ENCODE measurements at places on chromosomes 3 and 15.

GRCh38 chr3:116863822-116864589 is 154.4 kb downstream of the TUSC7 start:
- no peak for DNase-seq

GRCh38 chr3:128278761-128279600 is 125.7 kb downstream of the EEFSEC start:
- no peak for DNase-seq

- DNase-seq, result no peak
Observed at GRCh38 chr15:85108136-85108535, 126.5 kb downstream of the PDE8A start.

GRCh38 chr3:12879191-12879815 is 37.9 kb upstream of the RPL32 start:
- DNase-seq, result no peak

- no peak for DNase-seq
Observed at GRCh38 chr3:45986303-45986982, 9.2 kb downstream of the FYCO1 start.

- DNase-seq, result no peak
Observed at GRCh38 chr3:8338424-8338823, 163.2 kb upstream of the LMCD1 start.

DNA sequence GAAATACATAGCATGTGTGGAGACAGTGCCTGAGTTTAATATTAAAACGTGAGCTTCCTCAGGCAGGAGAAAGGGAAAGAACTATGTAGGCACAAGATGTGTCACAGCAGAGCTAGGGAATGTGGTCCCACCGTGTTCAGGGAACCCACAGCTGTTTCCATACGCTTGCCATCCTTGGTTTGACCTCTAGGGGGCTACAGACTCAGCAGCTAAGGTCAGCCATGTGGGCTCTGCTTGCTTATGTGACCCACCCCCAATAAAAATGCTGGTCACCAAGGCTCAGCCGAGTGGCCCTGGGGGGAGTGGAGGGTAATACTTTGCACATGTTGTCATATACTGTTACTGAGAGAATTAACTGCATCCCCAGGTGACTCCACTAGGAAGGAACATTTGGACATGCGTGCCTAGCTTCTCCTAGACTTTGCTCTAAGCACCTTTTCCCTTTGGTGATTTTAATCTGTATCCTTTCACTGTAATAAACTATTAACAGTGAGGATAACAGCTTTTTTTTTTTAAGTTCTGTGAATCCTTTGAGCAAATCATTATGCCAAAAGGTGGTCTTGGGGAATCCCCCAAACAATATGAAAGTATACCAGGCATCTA is 3.3 kb downstream of the TUBGCP5 start:
- DNase-seq, result no peak

- DNase-seq, result no peak
Observed at GRCh38 chr3:48247401-48247811, 6.5 kb downstream of the ZNF589 start.

DNA sequence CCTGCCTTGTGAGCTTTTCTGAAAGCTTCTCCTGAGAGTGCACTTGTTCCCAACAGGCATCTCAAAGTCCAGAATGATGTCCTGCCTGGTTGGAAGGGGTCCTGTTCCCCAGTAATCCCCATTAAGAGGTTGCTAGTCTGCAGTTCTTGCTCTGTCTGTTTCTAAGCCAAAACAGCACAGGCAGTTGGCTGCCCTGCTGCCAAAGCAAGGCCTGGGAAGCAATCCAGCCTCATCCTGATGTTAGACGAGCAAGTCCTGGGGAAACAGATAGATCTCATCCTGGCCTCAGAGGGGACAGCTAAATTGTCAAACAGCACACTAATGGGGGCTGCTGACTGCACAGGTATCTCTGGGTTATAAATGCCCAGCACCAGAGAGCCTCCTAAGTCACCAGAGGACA is 198.0 kb downstream of the EPHB1 start:
- DNase-seq, result peak; percentile 29

DNA sequence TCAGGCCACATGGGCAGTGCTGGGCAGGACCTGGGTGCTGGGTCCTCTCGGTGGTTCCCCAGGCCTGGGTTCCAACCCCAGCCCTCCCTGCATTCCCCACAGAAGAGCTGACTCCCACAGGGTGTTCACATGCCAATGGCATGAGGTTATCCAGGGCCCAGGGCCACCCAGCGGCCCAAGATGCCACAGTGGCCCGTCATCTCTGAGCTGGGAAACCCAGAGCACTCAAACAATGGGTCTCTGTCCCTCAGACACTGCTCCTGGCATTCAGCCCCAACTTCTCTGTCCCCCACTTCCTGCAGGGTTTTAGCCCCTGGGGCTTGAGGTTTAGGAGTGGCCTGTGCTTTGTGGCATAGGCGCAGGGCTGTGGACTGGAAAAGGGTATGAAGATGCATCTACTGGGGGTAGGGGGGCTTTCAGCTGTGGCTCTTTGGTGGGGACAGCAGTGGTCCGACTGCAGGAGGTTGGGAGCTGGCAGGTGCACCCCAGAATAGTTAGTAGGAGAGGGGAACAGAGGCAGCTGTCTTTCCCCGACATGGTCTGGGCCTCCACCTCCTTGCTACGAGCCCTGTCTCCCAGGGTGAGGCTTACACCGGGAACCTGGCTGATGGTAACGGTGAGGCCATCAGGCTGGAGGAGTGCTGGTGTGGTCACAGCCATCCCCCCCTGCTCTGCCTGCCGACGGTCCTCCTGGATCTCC is 1.7 kb downstream of the CCDC9B start:
- DNase-seq, result no peak

DNA sequence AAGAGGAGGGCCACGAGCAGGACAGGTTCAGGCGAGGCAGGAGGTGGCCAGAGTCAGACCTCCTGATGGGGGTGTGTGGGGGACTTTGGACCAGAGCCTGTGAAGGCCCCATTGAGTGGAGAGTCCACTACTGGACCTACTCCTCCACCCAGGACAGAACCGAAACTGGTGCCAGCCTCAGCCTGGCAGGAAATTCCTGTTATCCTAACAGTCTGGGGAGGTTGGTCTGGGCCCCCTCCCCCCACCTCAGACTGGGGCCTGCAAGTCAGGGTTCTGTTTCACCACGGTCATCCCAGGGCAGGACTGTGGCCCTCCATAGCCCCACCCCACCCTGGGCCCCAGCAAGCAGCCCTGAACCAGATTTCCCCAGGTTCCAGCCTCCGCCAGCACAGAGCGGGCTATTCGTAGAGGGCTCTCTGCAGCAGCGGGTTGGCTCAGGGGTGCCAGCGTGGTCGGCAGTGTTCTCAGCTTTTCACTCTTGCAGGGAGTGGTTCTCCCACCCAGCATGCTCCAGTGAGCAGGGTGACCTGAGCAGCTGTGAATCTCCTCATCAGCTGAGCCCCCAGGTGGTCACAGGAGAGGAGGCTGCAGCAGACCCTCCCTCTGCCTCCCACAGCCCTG is 217.3 kb downstream of the TBC1D2B start:
- DNase-seq, result no peak

- DNase-seq, result peak; percentile 24
Observed at GRCh38 chr3:65412588-65412987, 626.1 kb downstream of the MAGI1 start.

GRCh38 chr3:160016972-160017371 is 28.3 kb downstream of the IL12A start:
- DNase-seq, result no peak

All from cerebellar nuclear complex (tissue), 1 donor.